ENCODE measurements at places on chromosomes 11 and 22. TPM values are rescaled to one million over a fixed set of nuclear protein-coding genes. Genes with fewer than 3 reads are reported as not detected.

CALCA gene
- polyA plus RNA-seq: 2.5 TPM

GAB4 gene
- 0.37 TPM for polyA plus RNA-seq

CCDC116 gene
- polyA plus RNA-seq: not detected

TBX1 gene
- polyA plus RNA-seq: 0.19 TPM

NCR3LG1 gene
- polyA plus RNA-seq: 0.28 TPM

RRP8 gene
- 13.5 TPM for polyA plus RNA-seq

TAF10 gene
- polyA plus RNA-seq: 277 TPM

SERHL2 gene
- polyA plus RNA-seq: 2.1 TPM

TRIM49D1 gene
- not detected for polyA plus RNA-seq

PATE2 gene
- polyA plus RNA-seq: 0.14 TPM

EP300 gene
- polyA plus RNA-seq: 40.7 TPM

OR9I1 gene
- not detected for polyA plus RNA-seq
